ENCODE measurements at places on chromosomes 1 and 21. TPM values are rescaled to one million over a fixed set of nuclear protein-coding genes. Genes with fewer than 3 reads are reported as not detected.

GRCh38 chr1:221712776-221713431 is 29.0 kb downstream of the DUSP10 start:
- DNase-seq = no peak

GRCh38 chr1:226681652-226682493 is 57.2 kb downstream of the ITPKB start:
- DNase-seq = no peak

GRCh38 chr1:8013800-8014199 is 12.3 kb downstream of the ERRFI1 start:
- no peak for DNase-seq

DNA sequence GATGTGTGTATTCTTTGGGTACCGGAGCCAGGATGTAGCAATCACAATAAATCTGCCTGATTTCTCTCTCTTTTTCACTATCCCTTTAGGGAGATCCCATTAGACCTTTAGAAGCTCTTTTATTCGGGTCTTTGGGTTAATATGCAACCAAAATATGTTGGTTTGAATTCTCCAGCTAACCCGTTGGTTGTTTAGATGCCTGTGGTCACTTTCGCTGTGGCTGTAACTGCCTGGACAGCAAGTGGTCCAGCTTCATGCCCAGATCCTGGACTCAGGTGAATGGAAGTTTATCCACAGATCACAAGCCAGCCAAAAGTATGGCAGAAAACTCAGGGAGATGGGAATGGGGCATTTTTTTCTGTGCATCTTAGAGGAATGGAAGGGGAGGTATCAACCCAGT is 12.3 kb downstream of the KAZN start:
- no peak for DNase-seq

DNA sequence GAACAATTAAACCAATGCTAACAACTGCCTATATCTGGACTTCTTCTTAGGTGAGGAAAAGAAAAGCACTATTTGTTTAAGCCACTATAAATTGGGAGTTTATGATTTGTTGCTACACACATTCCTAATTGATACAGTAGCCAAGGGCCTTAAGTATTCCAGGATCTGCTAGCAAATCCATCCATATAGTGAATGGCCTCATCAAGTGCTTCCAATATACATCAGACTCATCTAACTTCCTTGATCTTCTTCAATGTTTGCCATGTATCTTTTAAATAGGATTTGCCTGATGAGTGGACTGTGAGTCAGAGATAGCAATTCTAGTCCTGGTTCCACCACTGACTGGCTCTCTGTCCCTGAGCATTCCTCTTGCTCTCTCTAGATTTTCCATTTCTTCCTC is 430.2 kb downstream of the OMA1 start:
- no peak for DNase-seq

DNA sequence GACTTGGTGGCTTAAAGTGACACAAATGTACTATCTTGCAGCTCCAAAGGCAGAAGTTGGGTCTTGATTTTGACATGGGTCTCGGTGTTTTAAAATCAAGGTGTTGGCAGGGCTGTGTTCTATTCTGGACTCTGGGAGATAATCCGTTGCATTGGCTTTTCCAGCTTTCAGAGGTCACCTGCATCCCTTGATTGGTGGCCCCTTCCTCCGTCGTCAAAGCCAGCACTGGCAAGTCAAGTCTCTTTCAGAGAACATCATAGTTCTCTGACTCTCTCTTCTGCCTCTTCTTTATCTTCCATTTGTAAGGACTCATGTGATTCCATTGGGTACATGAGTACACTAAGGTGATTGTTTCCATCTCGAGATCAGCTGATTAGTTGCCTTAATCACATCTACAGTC is 172.1 kb downstream of the CAMTA1 start:
- DNase-seq = no peak

- DNase-seq = no peak
Observed at GRCh38 chr1:193634470-193634869, 448.1 kb upstream of the B3GALT2 start.

Gene C1orf21
- total RNA-seq = 15.8 TPM

Gene ACTL8
- total RNA-seq = 0.28 TPM

Gene GRHL3
- not detected for total RNA-seq
